ENCODE measurements at places on chromosomes 2 and 18. TPM values are rescaled to one million over a fixed set of nuclear protein-coding genes. Genes with fewer than 3 reads are reported as not detected.

The TEKT4 gene
- not detected for polyA plus RNA-seq

The SNORC gene
- polyA plus RNA-seq = 0.66 TPM

The UGT1A4 gene
- polyA plus RNA-seq = 2.4 TPM

The HRH4 gene
- 0.03 TPM for polyA plus RNA-seq

The IL36B gene
- 0.14 TPM for polyA plus RNA-seq

The SLC9A2 gene
- 0.13 TPM for polyA plus RNA-seq

The TMEM37 gene
- polyA plus RNA-seq = 0.13 TPM

DNA sequence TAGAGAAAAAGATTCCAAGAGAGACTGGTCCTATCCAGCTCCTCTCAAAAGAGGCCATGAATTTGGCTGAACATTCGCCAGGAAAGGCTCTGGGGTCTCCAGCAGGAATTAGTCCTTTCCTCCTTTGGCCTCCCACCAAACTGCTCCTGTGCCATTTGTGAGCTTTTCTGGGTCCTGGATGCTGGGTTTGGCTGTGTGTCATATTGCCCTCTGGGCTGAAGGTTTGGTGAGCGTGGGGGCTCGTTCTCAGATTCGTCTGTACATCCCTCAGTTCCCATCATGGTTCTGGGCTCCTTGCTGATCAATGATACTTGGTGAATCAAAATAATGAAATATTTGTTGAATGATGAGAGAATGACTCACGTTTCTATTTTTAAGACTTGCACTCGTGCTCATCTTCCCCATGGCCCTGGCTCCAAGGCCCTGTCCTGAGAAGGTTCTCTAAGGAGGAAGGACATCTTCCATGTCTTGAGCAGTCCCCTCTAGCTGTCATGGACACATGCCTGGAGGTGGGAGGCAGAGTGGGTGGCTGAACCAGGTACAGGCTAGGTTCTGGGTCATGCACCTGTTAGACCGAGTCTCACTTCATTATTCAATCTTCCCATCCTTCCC is 47.8 kb upstream of the RHOB start:
- DNase-seq = no peak
- H3K27me3 ChIP-seq = no peaks in the 10 kb centered on the region
- no peaks in the 10 kb centered on the region for H3K36me3 ChIP-seq
- peaks cover 18% of the 10 kb centered on the region for H3K4me1 ChIP-seq

GRCh38 chr2:158021226-158021625 is 80.5 kb upstream of the UPP2 start:
- no peak overlapping the region for H3K4me3 ChIP-seq
- H3K36me3 ChIP-seq = no peaks in the 10 kb centered on the region
- H3K27me3 ChIP-seq = no peaks in the 10 kb centered on the region
- no peaks in the 10 kb centered on the region for H3K4me1 ChIP-seq

DNA sequence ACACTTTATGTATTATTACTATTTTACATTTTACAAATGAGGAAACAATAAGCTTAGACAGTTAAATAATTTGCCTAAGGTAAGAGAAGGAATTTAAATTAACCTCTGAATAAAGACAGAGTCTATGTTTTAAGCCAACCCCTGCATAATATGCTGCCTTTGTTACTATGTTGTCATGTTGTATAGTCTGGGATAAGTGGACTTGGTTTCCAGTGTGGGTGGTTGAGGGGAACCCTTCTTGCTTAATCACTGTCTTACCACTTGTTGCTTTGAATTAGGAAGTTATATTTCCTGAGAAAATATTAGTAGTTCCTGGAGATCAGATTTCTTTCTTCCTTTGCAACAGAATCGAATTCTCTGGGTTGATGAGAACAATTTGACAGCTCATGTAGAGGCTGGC is 52.6 kb downstream of the AGPS start:
- H3K27ac ChIP-seq = no peak overlapping the region
- H3K4me3 ChIP-seq = no peak overlapping the region
- no peak for DNase-seq
- H3K27me3 ChIP-seq = no peaks in the 10 kb centered on the region

DNA sequence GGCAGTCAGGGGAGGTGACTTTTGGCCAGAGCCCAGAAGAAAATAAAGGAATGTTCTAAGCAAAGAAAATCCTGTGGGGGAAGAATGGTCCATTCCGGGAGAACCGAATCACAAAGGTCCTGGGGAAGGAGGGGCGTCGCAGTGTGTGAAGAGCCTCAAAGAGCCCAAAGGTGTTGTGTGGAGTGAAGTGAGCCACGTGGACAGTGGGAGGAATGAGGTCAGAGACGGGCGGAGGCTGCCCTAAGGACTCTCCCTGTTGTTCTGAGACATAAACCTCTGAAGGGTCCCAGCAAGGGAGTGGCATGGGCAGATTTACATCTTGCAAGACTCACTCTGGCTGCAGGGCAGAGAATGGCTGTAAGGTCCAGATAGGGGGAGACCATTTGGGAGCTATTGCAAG is 91.3 kb upstream of the SEC11C start:
- H3K36me3 ChIP-seq = no peaks in the 10 kb centered on the region
- no peaks in the 10 kb centered on the region for H3K27me3 ChIP-seq
- H3K4me3 ChIP-seq = no peak overlapping the region

DNA sequence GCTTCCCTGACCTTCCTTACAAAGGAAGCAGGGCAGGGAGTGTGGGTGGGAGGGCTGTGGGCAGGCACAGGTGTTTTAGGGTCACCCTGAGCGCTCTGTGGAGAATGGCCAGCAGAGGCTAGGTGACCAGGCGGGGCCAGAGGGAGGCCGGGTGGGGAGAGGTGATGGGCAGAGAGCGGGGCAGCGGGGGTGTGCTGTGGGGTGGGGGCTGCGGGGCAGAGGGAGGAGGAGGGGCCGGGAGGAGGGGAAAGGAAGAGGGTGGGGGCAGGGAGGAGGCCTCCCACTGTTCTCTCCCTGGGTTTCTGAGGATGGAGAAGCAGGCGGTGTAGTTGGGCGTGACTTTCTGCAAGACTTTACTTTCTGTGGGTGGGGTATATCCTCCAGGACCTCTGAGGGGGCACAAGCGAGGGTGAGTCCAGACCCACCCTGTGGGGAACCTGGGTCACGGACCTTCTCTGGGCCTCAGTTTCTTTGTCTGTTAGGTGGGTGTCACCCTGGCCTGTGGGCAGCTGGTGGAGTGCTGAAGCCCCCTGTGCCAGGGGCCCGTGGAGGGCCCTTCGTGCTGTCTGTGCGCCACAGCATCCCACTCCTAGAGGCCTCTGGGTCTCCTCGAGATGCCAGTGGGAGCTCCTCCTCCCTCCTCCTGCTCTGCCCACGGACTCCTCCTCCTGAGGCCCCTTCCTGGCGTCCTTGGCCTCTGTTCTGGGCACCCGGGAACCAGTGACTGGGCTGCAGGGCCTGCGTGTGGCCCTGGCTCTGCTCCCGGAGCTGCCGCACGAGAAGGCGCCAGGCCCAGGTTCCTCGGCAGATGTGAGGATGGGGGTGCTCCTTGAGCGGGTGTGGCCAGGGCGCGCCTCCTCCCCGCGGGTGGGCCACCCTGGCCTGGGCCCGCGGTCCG is 6.3 kb upstream of the NEU4 start:
- DNase-seq = no peak
- H3K27ac ChIP-seq = no peak overlapping the region
- no peak overlapping the region for H3K4me3 ChIP-seq
- peaks cover 20% of the 10 kb centered on the region for H3K27me3 ChIP-seq
- H3K4me1 ChIP-seq = no peaks in the 10 kb centered on the region

DNA sequence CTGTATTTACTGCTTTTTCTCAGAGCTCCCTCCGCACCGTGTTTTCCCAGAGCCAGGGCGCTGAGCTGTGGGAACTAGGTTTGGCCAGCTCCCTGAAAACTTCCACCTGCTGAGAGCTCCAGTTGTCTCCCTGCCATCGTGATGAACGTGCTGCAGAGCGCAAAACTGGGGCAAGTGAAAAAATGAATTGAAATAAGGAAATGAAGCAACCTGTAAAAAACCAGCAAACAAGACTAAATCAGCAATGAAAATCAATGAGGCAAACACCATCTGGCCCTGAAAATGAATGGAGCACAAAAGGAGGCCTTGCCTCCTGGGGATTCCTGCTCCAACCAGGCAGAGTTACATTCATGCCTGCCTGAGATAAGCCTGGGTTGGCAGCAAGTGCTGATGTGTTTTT is 129.9 kb downstream of the MARCHF4 start:
- no peaks in the 10 kb centered on the region for H3K4me1 ChIP-seq
- no peak overlapping the region for H3K27ac ChIP-seq
- no peak overlapping the region for H3K4me3 ChIP-seq

DNA sequence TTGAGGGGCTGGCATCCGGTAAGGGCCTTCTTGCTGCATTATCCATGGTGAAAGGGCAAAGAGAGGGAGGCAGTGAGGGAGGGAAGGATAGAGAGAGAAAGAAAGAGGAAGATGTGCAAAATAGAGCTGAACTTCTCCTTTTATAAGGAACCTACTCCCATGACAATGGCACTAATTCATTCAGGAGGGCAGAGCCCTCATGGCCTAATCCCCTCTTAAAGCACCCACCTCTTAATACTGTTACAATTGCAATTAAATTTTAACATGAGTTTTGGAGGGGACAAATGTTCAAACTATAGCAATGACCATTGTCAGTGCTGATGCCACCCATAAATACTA is 60.2 kb downstream of the CXCR4 start:
- no peak for DNase-seq
- H3K4me3 ChIP-seq = no peak overlapping the region
- no peaks in the 10 kb centered on the region for H3K27me3 ChIP-seq
- H3K4me1 ChIP-seq = no peaks in the 10 kb centered on the region
- H3K27ac ChIP-seq = no peak overlapping the region

- H3K27me3 ChIP-seq = no peaks in the 10 kb centered on the region
- DNase-seq = no peak
- peaks cover 14% of the 10 kb centered on the region for H3K4me1 ChIP-seq
- H3K27ac ChIP-seq = no peak overlapping the region
- peaks cover 4% of the 10 kb centered on the region for H3K36me3 ChIP-seq
- no peak overlapping the region for H3K4me3 ChIP-seq
These were observed 47.6 kb upstream of the ZFP36L2 start for GRCh38 chr2:43274055-43274454.

- H3K27ac ChIP-seq = no peak overlapping the region
- H3K36me3 ChIP-seq = no peaks in the 10 kb centered on the region
- no peak overlapping the region for H3K4me3 ChIP-seq
- H3K4me1 ChIP-seq = no peaks in the 10 kb centered on the region
These were observed 106.2 kb downstream of the LPIN1 start for GRCh38 chr2:11852526-11853196.

GRCh38 chr18:24214913-24215312 is 76.1 kb downstream of the CABYR start:
- no peaks in the 10 kb centered on the region for H3K27me3 ChIP-seq
- DNase-seq = no peak
- H3K27ac ChIP-seq = no peak overlapping the region
- H3K36me3 ChIP-seq = no peaks in the 10 kb centered on the region

DNA sequence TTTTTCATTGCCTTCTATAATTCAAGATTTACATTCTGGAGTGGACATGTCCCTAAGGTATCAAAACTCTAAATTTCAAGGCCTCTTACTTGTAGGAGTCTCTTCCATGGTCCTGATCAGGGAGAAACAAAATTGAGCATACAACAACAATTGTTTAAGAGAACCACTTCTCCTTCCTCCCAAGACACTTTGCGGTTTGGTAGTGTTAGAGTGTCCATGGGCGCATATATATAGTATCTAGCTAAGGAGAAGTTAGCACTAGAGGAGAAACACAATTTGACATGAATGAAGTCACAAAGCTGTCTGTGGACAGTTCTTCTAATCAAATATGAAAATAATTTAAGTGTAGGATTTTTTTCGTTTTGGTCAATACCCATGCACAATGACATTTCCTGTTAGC is 349.1 kb upstream of the MAP2 start:
- no peaks in the 10 kb centered on the region for H3K36me3 ChIP-seq
- H3K4me3 ChIP-seq = no peak overlapping the region
- no peaks in the 10 kb centered on the region for H3K4me1 ChIP-seq

DNA sequence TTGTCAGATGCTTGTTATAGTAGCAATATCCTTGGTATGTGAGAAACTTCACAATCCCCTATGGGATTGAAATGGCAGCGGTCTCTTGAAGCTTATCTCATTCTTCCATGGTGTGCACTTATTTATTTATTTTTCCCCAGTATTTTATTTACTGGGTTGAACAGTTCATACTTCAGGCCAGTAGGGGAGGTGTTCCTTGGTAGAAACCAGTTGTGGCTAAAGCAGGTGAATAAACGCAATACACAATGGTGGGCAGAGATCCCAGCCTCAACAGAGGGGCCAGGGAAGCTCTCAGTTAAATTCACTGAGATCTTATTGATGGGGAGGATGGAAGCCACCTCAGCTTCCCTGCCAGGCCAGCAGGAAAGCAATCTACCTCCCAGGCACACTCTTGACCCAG is 93.7 kb upstream of the SRD5A2 start:
- no peak overlapping the region for H3K4me3 ChIP-seq
- H3K27me3 ChIP-seq = peaks cover 11% of the 10 kb centered on the region

- H3K36me3 ChIP-seq = no peaks in the 10 kb centered on the region
- H3K27me3 ChIP-seq = no peaks in the 10 kb centered on the region
- H3K4me1 ChIP-seq = no peaks in the 10 kb centered on the region
- DNase-seq = no peak
- no peak overlapping the region for H3K27ac ChIP-seq
These were observed 417.5 kb downstream of the NUP35 start for GRCh38 chr2:183541766-183542165.

GRCh38 chr2:239178954-239179353 is 221.9 kb downstream of the HDAC4 start:
- no peaks in the 10 kb centered on the region for H3K4me1 ChIP-seq
- no peak for DNase-seq
- H3K36me3 ChIP-seq = peaks cover 1% of the 10 kb centered on the region
- no peak overlapping the region for H3K27ac ChIP-seq
- H3K27me3 ChIP-seq = no peaks in the 10 kb centered on the region
- no peak overlapping the region for H3K4me3 ChIP-seq

DNA sequence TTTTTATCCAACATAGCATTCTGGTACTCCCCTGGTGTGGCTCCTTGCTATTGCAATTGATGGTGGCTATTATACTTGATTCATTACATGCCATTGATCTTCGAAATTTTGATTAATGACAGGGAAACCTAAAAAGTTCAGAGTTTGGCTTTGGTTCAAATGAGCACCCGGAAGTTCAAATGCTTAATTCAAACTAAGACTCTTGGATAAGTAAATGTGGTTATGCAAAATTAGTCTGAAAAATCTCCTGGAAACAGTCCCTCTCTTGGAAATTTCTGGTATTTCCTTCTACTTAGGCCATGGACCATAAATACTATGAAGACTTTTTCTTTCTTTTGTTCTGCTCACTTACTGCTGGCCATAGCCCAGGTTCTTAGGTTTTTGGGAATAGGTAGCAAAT is 65.3 kb upstream of the SMIM21 start:
- H3K36me3 ChIP-seq = no peaks in the 10 kb centered on the region
- no peak overlapping the region for H3K27ac ChIP-seq
- peaks cover 15% of the 10 kb centered on the region for H3K4me1 ChIP-seq

DNA sequence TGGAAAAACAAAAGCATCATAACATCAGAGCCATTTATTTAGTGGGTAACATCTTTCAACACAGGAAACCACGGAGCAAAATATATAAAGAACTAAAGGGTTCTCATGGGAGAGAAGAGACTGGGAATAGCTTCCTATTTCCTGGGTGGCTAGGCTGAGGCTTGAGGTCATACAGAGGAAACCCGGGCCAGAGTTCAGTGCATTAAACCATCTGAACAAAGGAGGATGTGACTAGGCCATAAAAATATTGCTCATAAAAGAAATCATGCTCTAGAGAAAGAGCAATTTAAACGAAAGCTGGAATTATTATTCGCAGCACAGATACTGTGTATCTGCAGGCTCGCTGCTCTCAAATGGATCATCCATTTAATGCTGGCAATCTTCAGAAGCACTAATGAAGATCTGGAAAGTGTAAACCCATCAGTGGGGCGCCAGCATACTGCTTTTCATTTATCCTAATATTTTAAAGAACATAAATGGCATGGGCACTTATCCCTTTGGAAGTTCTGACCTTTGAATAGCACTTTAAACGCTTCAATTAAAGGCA is 83.3 kb downstream of the GALNT14 start:
- H3K27me3 ChIP-seq = no peaks in the 10 kb centered on the region
- no peaks in the 10 kb centered on the region for H3K36me3 ChIP-seq
- no peaks in the 10 kb centered on the region for H3K4me1 ChIP-seq
- no peak overlapping the region for H3K27ac ChIP-seq
